MCF 10A (cell line): ENCODE measurements at places on chromosomes 16 and 17.

DNA sequence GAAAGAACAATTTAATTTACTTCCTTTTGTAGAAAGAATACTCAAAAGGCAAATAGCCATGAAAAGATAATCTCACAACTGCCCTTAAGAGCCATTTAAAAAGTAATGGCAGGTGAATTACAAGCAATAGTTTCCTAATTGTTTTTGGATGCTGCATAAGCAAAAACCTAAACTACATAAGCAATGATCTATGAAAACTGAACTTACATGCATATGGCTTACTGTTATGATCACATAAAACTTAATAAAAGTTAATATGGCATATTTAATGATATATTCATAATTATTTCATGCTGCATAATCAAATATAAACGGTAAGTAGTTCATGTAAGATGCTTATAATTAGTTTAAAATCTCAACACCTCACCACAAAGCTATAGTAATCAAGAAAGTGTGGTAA is 18.6 kb downstream of the BRCA1 start:
- DNase-seq: no peak

DNA sequence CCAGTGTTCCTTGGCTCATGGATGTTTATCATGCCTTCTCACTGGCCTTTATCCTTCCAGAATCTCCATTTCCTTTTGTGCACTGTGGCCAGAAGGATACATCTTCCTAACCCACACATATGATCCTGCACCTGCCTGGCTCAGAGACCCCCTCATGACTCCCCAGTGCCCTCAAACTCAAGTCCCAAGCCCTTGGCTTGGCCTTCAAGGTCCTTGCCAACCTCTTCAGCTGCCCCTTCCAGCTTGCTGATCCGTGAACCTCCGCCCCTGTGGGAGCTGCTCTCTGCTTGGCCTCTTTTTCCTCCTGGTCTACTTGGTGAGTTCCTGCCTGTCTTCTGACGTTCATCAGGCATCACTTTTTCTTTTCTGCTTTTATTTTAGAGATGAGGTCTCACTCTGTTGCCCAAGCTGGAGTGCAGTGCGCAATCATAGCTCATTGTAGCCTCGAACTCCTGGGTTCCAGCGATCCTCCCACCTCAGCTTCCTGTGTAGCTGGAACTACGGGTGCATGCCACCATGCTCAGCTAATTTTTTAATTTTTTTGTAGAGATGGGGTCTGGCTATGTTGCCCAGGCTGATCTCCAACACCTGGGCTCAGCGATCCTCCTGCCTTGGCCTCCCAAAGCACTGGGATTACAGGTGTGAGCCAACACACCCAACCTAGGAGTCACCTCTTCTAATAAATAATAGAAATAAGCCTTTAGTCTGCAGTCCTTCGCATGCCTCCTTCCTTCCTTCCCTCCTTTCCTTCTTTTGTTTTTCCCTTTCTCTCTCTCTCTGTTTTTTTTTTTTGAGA is 2.5 kb upstream of the PYCARD start:
- DNase-seq: no peak

DNA sequence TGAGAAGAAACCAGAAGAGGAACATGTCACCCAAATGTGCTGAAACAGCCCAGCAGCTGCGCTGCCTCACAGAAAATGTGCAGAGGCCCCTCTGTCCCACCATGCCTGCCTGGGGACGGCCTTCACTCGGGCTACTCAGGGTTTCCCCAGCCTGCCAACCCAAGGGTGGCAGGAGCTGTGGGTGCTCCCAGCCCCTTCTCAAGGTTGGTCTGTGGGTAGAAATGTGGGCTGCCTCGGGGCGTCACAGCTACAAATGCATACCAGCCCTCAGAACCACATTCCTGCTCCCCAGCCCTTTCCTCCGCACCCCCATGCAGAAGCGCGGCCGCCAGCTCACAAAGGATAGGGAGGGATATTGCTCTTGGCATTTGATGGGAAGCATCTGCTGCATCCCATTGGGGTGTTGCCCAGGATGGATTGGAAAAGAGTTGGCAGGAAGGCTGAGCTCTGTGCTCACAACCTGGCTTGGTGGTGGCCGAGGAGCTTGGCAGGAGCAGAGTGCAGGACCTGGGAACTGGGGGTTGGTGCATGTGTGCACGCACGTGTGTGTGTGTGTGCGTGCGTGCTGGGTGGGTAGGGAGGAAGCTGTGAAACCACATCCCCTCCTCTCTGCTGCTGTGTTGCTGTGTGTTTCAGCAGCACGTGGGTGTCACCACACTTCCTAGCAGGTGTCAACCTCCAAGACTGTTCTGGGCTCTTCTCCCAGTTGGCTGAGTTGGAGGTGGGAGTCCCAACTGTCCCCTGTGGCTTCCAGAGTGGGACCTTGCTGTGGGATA is 304.4 kb downstream of the SEC14L1 start:
- DNase-seq: no peak

DNA sequence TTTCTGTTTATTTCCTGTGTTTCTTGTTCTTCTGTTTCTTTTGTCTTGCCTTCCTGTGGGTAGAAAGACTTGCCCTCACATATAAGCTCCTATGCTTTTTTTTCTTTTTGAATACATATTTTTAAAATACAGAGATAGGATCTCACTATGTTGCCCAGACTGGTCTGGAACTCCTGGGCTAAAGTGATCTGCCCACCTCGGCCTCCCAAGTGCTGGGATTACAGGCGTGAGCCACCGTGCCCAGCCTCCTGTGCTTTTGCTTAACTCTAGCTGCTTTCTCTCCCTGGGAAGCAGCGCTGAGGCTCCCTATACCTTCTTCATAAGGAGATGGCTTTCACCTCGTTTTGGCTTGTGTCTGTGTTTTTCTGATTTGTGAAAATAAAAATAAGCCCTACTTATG is 93.4 kb upstream of the FA2H start:
- no peak for DNase-seq

DNA sequence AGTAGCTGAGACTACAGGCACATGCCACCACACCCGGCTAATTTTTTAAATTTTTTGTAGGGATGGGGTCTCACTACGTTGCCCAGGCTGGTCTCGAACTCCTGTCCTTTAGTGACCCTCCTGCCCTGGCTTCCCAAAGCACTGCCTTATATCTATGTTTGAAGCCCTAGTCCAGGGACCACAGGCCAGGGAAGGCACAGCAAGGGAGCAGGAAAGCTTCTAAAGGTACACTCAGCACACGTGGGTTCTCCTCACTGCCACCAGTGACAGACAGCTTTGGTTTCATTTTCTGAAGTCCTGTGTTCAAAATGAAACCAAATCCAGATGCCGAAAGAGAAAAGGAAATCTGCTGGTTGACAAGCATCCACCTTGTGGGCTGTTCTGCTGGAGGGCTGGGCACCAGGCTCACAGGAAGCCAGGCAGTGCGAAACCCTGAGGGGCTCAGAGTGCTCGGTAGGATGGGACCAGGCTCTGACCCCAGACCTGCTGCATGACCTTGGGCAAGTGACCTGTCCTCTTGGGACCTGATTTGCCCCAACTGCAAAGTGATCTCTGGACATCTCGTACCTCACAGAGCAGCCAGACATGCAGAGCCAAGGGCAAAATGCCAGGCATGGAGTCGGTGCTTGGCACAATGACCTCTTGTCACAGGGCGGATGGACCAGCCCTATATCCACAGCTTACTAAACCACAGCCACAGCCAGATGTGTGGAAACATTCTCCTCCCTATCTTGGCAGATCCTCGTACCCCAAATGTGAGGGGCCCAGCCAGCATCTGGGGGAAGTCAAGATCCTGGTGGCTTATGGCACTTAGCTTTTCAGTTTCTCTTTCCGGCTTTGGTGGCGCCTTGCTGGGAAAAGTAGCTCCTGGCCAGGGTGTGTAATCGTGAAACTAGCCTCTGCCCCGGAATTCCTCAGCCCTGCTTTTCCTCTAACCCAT is 2.8 kb upstream of the SOCS1 start:
- DNase-seq: no peak

- DNase-seq: no peak
These were observed 773 bp downstream of the CENPX start for GRCh38 chr17:82021900-82022309.

- DNase-seq: no peak
These were observed 33.8 kb downstream of the COG1 start for GRCh38 chr17:73226556-73227172.

DNA sequence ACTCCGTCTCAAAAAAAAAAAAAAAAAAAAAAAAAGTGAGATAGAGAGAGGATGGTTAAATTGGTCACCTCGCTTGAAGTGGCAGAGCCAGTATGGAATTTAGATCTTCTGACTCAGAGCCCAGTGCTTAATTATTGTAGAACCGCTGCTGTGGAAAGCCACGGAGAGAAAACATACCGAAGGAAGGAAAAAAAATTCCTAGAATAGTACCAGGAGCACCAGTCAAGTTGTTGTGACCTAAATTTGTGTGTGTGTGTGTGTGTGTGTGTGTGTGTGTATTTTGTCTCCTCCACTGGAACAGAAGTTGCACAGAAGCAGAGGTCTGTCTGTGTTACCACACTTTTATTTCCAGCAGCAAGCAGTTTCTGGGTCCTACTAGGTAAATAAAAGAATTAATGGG is 10.6 kb upstream of the NUP85 start:
- no peak for DNase-seq

GRCh38 chr16:67720236-67720635 is 1.1 kb upstream of the GFOD2 start:
- DNase-seq: peak; percentile 11

GRCh38 chr16:873889-874288 is 73.4 kb upstream of the GNG13 start:
- no peak for DNase-seq

GRCh38 chr17:41638941-41639340 is 14.6 kb upstream of the KRT17 start:
- no peak for DNase-seq

GRCh38 chr16:88331989-88332920 is 50.5 kb upstream of the ZNF469 start:
- peak; percentile 97 for DNase-seq

- DNase-seq: peak; percentile 90
These were observed 25.6 kb upstream of the NPTX1 start for GRCh38 chr17:80501741-80502577.

DNA sequence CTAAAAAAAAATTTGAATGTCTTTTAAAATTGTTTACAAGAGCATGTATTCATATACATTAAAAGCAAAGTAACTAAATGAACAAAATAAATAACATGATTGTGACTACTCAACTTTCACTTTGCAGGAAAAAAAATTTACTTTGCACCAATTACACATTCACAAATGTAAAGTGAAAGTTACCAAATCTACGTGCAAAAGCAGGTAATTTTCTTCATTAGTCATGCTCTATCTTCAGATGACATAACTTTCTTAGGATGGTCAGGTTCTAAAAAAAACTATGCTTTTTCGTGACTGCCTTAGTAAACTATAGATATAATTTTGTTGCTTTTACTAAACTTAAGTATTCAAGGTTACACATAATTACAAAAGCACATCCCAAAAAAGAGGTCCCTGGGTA is 17.0 kb upstream of the ABCA10 start:
- no peak for DNase-seq

DNA sequence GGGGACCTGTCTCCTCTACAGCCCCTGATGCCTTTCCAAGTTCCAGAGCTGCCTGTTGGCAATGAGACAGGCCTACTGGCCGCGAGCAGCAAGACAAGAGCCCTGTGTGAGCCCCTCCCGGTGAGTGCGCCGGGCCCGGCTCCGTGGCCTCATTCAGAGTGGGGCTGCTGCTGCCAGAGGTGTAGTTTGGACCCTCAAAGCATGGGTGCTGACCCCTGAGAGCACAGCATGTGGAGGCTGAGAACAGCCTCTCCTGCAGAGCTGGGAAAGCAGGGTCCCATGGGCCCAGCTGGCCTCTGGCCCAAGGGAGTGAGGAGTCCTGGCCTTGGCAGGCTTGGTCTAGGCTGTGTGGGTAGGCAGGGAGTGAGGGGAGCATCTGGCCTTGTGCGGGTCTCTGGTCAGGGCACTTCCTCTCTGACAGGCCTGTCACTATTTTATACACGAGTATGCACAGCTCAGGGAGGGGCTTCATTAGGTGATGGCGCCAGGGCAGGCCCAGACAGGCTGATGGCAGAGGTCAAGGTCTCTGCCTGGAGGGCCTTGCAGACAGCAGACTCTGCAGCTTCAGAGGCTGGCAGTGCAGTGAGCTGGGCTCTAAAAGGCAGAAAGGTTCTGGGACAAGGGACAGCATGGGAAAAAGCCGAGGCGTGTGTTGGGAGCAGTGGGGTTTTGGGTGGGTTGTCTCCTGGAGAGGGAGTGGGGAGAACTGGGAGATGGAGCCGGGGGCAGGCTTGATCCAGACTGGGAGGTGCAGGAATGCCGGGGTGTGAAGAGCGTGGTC is 43.4 kb downstream of the ADCY7 start:
- DNase-seq: peak; percentile 17

DNA sequence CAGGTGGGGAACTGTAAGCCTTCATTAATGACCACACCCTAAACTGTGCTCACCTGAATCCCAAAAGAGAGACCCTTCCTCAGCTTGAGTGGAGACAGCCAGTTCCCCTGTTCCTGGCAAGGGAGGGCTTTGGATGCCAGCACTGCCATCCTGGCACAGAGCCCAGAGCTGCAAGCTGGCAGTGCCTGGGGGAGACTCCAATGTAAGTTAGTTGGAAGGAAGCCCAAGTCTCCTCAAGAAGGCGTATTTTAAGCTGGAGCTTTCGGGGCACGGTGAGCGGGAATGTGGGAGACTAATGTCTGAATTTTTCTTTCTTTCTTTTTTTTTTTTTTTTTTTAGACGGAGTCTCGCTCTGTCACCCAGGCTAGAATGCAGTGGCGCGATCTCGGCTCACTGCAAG is 4.7 kb downstream of the CDC42EP4 start:
- DNase-seq: peak; percentile 90
